ENCODE measurements at places on chromosomes 11 and 22. TPM values are rescaled to one million over a fixed set of nuclear protein-coding genes. Genes with fewer than 3 reads are reported as not detected.

Gene SOX6
- not detected for total RNA-seq

Gene MPEG1
- not detected for total RNA-seq

Gene CCDC87
- total RNA-seq: 0.70 TPM

Gene ISX
- total RNA-seq: not detected
